Stimulated activated CD8-positive, alpha-beta memory T cell treated with anti-CD3 and anti-CD28 coated beads, Interleukin-15, amount 100 ng/mL, for 24 hours (primary cell): ENCODE measurements at places on chromosomes 7 and 10.

- no peak for DNase-seq
Measured at GRCh38 chr10:129438024-129438423, 29.0 kb upstream of the MGMT start.

DNA sequence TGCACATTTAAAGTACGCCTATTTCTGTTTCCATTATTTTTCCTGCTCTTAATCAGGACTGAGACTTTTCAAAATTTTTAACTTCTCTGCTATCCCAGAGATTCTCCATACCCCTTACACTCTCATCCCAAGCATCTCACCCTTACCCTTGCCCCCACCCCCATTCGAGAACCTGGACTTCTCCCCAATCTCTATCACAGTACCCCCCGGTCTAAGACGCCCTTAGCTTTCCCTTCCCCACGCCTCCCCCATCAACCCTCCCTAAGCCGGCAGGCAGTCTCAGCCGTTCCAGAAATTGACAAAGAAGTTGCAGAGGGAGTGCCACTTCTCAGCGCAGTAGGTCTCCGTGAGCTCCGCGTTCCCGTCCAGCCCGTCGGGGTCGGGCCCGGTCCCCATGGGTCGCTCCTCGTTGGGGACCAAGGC lies 1.4 kb downstream of the FGFBP3 start:
- no peak for DNase-seq

- DNase-seq = no peak
Measured at GRCh38 chr7:50962962-50963374, 180.3 kb upstream of the GRB10 start.

DNA sequence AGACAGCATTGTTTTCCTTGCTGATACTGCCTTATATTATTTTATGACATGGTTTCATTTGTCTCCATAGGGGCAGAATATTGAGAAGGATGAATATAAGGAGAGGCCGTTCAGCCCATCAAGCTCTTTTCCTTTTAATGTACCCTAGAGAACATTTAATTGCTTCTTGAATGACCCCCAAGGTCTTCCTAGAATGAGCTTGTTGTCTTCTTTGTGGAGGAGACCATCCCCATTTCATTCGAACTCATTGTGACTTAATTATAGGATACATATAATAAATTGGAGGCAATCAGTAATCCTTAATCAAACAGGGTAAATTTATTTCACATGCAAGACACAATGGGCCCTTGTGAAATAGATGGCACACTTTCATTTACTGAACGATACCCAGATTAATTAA lies 231.3 kb downstream of the MDFIC start:
- no peak for DNase-seq

DNA sequence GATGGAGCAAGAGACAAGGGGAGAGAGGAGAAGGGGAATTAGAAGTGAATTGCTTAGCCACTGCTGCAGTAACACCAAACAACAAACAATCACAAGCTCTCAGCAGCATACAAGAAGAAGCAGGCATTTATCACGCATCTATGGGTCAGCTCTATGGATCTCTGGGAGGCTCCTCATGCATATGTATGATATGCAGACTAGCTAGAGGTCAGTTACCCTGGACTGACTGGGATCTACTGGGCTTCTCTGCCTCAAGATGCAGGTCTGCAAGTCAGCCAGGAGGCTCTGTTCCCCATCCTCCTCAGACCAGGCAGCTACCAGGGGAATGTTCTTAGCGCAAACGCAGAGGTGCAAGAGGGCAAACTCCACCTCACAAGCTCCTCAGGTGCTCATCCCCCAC lies 64.7 kb upstream of the SEM1 start:
- DNase-seq = no peak

- DNase-seq = no peak
Measured at GRCh38 chr7:149790754-149791360, 17.5 kb upstream of the ZNF467 start.

- no peak for DNase-seq
Measured at GRCh38 chr7:28427236-28427635, 14.9 kb downstream of the CREB5 start.

- no peak for DNase-seq
Measured at GRCh38 chr7:101562531-101563197, 66.4 kb downstream of the MYL10 start.

- no peak for DNase-seq
Measured at GRCh38 chr10:7756360-7756992, 31.3 kb downstream of the KIN start.

- no peak for DNase-seq
Measured at GRCh38 chr7:71793251-71793650, 618.9 kb downstream of the CALN1 start.

GRCh38 chr10:117509573-117509972 lies 33.0 kb upstream of the EMX2 start:
- DNase-seq = no peak

- DNase-seq = no peak
Measured at GRCh38 chr10:102492983-102493382, 9.5 kb downstream of the ACTR1A start.

- no peak for DNase-seq
Measured at GRCh38 chr7:77409739-77410547, 6.2 kb downstream of the GSAP start.

GRCh38 chr10:5897053-5897340 lies 7.0 kb downstream of the FBH1 start:
- DNase-seq = no peak

- DNase-seq = no peak
Measured at GRCh38 chr10:65550761-65551160, 1375.1 kb upstream of the LRRTM3 start.

DNA sequence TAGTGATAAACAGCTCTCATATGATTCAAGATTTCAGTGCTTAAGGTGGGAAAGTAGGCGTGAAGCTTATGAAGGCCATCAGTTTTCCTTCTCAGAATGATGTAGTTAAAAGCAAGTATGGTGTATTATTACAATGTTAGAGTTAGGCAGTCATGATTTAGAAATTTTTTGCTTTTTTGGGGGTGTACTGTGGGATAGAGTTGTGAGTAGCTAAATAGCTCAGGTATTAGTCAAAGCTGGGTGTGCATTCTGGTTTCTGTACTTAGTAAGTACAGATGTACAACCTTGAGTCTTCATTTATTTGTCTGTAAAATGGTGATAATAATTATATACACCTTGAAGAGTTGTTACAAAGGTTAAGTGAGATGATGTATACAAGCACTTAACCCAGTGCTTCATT lies 52.2 kb downstream of the R3HCC1L start:
- DNase-seq = no peak

- DNase-seq = peak; percentile 38
Measured at GRCh38 chr10:96130326-96130995, 364 bp downstream of the ZNF518A start.

GRCh38 chr10:70323138-70323696 lies 39.4 kb upstream of the NPFFR1 start:
- no peak for DNase-seq

DNA sequence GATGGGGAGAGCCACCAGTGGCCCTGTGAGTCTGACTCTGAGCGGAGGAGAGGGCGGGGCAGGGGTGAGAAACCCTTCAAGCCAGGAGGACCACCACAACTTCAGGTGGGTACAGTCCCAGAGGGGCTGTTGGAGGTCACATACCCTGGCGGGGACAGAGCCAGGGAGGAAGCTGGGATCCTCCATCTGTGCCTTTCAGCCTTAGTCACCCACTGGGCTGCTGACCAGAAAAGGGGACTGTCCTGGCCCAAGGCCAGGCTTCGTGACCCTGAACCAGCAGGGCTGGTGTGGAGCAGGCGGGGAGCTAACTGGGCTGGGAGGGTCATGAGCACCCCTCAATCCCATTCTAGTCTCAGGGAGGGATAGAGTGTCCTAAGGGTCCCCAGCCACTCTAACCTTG lies 1.5 kb upstream of the CALHM3 start:
- no peak for DNase-seq

DNA sequence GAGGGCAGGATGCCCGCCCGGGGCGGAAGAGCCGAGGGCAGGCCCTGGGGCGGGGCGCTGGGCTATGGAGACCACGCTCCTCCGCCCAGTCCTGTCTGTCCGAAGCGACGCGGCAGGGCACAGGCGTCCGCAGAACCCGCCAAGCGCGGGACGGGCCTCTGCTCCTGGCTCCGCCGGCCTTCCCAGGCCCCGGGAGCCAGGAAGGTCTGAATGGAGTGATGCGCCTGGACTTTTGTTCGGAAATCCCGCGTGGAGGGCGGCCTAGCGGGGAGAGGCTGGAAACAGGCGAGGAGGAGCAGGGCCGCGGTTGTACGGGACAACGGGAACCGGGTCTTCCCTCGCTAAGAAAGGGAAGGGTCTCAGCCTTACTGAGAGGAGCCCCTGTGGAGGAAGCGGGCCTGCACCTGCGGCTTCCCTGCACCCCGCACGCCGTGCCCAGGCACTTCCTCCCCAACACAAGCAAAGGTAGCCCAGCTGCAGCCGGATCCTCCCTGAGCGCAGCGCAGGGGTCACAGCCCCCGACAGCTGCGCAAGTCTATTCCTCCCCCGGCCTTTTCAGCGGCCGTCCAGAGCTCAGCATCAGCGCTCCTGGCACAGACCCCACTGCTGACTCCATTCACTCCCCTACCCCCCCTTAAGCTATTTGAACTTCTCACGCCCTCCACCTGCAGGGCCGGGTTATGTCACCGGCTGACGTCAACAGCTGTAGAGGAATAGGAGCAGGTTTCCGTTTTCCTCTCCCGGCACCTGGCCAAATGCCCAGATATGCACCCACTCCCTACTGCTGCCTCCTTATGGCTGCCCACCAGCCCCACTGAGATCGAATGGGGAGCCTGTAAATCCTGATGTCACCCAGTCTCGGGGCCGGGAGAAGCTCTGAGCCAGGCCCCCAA lies 143.2 kb upstream of the RET start:
- DNase-seq = no peak

- DNase-seq = no peak
Measured at GRCh38 chr7:86929293-86930109, 130.0 kb downstream of the ELAPOR2 start.

- DNase-seq = no peak
Measured at GRCh38 chr7:17599733-17600339, 301.4 kb downstream of the AHR start.

GRCh38 chr10:124346831-124347230 lies 71.9 kb downstream of the OAT start:
- no peak for DNase-seq

DNA sequence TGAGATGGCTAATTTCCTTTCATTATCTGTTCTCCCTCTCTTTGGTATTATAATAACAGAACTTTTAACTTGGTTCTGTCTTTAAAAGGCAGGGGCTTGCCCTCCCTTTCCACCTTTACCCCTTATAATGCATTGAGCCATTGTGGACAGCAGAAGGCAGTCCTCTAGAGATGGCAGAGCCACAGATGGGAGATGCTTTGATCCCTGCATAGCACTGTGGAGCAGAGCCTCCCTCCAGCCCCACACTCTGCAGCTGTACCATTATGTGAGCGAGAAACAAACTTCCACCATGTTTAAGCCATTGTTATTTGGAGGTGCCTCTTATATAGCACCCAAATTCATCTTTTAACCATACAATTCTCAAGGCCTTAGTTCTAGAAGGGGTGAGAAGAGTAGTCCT lies 78.4 kb downstream of the SEC23IP start:
- DNase-seq = no peak

DNA sequence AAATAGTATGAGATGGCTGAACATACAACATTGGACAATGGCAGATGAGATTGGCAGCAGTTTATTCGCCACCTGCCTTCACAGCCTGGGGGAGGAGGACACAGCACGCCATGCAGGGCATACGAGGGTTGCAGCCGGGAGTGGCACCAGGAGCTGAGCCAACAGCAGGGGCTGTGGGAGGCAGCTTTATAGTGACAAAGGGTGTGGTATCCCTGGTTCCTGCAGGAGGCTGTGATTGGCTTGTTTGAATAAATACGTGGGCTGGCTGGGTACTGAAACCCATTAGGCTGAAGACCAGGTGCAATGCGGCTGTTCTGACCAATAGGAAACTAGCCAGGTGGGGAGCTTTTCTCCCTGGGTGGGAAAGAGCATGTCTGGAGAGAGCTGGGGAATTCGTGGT lies 68.9 kb upstream of the LEP start:
- DNase-seq = no peak

DNA sequence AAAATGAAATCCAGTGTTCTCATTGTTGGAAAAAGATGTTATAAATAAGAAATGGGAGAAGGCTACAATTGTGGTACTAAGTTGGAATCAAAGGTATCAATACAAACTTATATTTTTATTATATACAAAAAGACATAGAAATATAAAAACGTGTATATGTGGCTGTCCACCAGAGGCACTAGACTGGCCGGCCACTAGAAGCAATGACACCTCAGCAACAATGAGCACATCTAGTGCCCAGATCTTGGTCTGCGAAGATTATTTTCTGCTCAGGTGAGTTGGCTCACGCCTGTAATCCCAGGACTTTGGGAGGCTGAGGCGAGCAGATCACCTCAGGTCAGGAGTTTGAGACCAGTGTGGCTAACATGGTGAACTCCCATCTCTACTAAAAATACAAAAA lies 21.6 kb downstream of the IDE start:
- no peak for DNase-seq

DNA sequence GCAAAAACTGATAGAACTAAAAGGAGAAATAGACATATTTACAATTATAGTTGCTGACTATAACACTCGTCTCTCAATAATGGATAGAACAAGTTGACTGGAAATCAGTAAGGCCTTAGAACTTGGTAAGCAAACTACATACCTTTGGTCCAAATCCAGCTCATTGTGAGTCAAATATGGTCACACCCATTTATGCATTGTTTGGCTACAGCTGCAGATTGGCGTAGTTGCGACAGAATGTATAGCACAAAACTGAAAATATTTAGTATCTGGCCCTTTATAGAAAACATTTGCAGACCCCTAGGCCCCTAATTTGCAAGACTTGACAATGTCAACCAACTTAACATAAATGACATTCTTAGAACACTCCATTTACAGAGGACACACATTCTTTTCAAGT lies 103.6 kb upstream of the EGR2 start:
- no peak for DNase-seq

- DNase-seq = no peak
Measured at GRCh38 chr10:91565226-91565625, 67.6 kb downstream of the PPP1R3C start.

DNA sequence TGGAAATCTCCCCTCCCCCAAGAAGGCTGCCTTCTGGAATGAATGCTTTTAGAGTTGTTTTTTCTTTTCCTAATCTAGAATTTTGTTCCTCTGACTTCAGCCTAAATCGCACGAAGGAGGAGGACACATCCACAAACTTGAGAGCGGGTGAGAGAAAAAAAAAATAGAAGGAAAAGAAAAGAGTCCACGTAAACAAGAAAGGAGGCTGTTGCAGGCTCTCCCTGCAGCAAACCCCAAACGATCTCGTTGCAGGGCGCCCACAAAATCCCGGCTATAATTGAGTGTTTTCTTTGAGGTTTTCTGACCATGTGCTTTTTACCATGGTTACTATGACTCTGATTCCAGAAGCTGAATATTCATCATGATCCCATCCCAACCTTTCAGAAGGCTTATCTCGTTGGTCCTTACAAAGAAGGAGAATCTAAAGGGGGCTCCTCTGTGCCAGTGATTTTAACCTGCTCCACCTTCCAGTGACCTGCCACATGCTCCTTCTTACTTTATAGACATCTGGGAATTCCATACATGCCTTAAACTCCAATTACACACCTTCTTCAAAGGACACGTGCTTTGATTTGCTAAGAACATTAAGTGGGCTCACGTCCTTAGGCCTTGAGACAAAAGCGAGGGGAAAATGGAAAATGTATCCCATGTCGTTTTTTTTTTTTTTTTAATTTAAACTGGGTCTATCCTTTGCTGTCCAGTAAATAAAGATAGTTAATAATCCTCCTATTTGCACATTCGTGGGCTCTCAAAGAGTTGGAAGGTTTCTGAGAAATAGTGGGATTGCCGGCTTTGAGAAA lies 5.8 kb downstream of the TWIST1 start:
- no peak for DNase-seq
